ENCODE measurements at places on chromosomes 4 and X.
A peak's percentile ranks its signal among the peaks of the same experiment; 100 is the strongest.

DNA sequence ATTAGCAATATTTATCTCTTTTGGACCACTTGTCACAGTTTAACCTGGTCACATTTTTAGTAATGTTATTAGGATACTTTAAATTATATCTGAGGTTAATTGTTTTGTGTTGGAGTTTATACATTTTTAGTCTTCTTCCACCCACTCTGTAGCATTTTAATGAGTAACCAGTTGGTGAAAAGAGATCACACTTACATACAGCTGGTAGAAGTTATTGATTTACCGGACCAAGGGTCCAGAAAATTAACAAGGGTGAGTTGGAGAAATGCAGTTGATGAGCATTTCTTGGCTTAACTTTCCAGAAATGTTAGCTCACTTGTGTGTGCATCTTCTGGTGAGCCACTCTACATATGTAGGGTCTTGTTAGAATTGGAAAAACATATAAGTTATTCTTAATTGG, 219.6 kb downstream of the GRXCR1 start:
- DNase-seq, result no peak

GRCh38 chr4:6360385-6360784, 90.7 kb downstream of the WFS1 start:
- DNase-seq, result no peak

DNA sequence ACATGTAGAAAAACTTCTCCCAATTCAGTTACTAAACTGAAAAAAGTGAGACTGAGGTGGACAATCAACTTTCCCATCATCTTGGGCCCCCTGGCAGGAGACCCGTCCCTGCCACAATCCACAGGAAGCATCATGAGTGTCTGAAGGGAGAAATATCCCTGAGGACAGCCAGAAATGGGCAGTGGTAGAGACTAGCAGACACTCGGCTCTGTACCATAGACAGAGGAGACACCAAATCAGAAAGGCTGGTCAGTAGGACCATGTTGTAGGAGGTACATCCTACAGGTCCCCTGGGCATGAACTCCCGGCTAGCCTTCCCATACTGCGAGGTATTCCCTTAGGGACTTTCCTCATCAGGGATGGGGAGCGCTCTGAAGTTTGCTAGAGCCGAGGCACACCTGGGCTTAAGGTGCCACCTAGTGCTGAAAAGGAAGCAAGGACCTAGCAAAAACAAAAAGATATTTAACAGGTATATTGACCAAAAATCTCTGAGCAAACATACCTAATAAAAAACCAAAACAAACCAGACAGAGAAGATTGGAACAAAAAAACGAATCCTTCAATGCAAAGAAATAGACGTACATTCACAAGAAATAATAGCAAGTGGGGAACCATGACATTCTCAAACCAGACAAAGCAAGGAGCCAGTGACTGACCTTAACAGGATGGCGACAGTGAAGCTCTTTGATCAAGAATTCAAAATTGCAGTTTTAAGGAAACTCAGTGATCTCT, 55.6 kb downstream of the HAUS3 start:
- peak; percentile 48 for DNase-seq

GRCh38 chr4:118757761-118758251, 72.6 kb downstream of the METTL14 start:
- no peak for DNase-seq

DNA sequence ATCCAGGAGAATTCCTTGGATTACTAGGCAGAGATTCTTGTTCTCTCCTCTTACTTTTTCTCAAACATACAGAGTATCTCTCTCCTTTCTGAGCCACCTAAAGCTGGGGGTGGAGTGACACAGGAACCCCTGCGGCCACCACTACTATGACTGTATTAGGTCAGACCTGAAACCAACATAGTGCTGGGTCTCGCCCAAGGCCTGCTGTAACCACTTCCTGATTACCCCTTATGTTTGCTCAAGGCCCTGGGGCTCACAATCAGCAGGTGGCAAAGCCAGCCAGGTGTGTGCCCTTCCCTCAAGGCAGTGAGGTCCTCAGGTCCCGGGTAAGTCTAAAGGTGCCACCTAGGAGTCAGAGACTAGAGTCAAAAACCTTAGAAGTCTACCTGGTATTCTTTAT, 166.4 kb downstream of the PARM1 start:
- no peak for DNase-seq

DNA sequence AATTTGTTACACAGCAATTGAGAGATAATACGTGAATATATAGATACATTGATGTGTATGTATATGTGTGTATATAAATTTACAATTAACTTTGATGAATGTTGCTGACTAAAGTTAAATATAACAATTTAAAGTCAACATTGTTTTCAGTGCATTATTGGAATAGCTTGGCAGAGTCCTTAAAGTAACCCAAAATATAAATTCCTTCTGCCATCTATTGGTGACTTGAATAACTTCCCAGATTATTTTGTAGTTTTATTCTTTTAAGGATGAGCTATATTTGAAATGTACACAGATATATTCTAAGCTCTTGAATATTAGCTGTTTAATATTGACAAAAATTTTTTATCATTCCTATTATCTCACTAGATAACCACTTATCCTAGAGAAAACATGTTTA, 298.2 kb upstream of the FSTL5 start:
- DNase-seq, result no peak

DNA sequence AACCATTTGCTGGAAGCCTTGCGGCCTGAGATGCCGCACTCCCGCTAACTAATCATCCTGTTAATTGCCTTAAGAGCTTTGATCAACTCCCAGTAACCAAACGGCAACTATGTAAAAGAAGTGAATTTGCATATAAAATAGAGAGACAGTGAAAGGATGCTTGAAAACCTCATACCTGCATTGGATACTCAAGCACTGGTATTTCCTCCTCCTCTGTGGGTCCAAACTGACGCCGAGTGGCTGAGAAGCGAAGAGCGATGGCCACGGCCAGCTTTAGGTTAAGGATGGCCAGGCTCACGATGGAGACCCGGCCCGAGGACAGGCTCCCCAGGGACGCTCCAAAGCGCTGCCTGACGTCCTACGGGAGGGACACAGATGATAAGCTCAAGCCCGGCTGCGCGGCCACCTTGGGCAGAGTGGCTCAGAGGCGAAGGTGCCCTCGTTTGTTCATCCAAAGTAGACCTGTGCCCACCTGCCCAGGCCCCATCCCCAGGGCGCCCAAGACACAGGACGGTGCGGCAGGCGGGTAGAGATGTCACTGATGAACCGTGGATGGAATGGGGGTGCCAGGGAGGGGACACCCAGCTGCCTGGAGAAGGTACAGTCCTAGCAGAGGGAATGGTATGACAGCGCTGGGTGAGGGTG, 43.6 kb downstream of the ACOX3 start:
- no peak for DNase-seq

DNA sequence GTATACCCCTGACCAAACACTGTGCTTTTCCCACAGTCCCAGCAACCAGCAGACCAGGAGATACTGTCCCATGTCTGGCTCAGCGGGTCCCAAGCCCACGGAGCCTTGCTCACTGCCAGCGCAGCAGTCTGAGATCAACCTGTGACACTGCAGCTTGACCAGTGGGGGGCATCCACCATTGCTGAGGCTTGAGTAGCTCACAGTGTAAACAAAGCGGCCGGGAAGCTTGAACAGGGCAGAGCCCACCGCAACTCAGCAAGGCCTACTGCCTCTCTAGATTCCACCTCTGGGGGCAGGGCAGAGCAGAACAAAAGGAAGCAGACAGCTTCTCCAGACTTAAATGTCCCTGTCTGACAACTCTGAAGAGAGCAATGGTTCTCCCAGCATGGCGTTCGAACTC, 58.1 kb downstream of the SLC10A6 start:
- DNase-seq, result peak; percentile 9

DNA sequence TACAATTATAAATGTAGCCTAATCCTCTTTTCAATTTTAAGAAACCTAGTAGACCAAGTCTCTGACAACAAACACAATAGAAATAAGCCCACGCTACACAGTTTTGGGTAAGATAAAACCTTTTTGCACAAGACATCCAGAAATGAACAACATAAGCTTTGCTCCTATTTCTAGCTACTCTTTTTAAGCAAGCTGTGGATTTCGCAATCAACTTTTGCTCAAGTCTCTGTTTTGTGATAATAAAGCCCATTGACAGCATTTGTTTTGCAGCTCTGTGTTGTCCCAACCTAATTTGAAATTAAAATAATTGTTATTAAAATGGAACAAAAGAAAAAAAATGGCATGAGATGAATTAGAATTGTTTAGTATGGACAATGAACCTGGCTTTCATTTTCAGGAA, 287.9 kb upstream of the PUDP start:
- DNase-seq, result no peak

DNA sequence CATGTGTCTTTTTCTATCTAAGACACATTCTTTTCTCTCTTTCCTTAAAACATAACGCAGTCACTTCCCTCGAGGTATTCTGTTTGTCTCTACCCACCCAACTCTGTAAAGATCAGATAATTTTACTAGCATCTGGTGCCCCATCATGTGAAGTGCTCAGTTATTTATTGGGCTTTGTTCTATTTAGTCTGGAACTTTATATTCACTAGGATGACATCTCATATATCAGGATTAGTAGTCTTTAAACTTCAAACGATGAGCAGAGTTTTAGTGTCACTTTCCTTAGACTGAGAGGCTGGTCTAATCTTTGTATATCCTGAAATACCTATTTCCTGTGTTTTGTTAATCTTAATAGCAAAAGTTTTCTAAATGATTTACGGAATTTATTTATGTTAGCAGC, 445.5 kb upstream of the NDST3 start:
- DNase-seq, result no peak

GRCh38 chr4:67288964-67289363, 256.3 kb downstream of the CENPC start:
- peak; percentile 33 for DNase-seq

Measured in iPS DF 6.9 (cell line).